ENCODE measurements at places on chromosomes 1 and 21.

- peak; percentile 39 for DNase-seq
These were observed 112.5 kb downstream of the RRAGC start for GRCh38 chr1:38746941-38747600.

- DNase-seq = no peak
These were observed 70.6 kb upstream of the CNTN2 start for GRCh38 chr1:204972426-204972825.

DNA sequence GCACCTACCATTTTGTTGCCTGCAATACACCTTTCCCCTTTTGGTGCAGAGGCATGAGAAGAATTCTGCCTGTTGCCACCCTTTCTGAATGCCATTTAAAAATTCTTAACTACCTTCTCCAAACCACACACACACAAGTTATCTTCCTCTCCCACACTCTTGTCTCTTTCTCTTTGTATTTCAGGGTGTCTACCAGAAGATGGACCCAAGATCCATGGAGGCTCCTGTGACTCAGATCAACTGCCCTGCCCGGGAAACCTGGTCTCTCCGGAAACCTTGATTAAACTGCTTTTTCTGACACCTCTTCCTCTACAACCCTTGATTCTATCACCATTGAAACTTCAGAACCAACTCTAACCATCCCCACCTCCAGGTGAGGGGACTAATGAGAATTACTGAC lies 2.4 kb upstream of the TARS2 start:
- DNase-seq = no peak

DNA sequence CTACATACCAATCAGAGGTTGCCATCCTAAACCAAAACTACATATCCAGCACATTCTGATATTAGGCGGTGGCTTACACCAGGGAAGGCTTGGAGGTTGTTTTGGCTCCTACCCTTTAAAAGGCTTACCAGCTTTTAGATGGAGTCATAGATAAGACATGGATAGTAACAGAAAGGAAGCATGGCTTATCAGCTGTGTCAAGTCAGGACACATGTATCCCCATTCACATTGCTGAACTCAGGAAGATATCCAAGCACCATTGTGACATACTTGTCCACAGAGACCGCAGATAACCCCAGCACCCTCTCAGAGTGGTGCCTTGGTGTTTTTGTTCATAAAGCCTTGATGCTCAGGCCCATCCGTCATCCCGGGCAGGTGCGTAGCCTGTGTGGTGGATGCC lies 39.7 kb downstream of the ADARB1 start:
- no peak for DNase-seq

- no peak for DNase-seq
These were observed 2.7 kb upstream of the RAD54L start for GRCh38 chr1:46244656-46245371.

Measured in neural progenitor cell (in vitro differentiated cells).